Stimulated activated memory B cell treated with anti-CD40 and anti-IgM and Interleukin-4, amounts not matched to agents 10 μg/mL and 1 μg/mL and 100 μg/mL, for 72 hours (primary cell): ENCODE measurements at places on chromosomes 7 and 10.

DNA sequence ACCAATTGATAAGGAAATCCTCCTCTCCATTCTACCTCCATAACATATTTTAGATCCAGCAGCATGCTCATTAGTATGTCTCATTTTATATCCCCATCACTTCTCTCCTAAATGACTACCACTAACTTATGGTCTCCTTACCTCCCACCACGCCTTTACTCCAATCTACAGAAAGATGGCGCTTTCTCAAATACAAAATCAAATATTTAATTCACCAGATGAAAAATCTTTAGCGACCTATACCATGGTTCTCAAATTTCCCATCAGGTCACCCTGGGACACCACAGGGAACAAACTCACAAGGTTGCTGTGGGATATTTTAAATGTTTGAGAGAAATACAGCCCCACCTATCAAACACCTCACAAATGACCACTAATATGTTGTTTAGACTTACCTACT lies 27.0 kb upstream of the EBLN1 start:
- no peak overlapping the region for H3K27ac ChIP-seq
- H3K36me3 ChIP-seq = no peaks in the 10 kb centered on the region
- H3K27me3 ChIP-seq = no peaks in the 10 kb centered on the region
- no peak overlapping the region for H3K4me3 ChIP-seq

DNA sequence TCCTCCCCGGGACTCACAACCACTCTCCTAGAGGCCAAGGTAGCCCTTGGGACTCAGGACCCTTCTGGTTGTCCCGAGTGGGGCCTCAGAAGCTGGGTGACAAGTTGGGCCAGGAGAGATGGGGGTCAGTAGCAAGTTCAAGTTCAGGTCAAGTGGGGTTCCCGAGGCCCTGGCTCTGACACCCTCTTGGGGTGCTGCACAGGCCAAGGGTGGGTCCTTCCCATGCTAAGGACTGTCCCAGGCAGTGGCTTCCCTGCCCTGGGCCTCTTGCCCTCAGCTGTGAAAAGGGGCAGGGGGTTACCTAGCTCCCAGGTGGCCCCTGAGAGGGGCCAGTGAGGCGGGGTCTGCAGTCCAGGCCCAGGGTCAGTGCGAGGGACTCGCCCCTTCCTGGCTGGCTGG lies 115.4 kb upstream of the TNRC18 start:
- H3K27me3 ChIP-seq = no peaks in the 10 kb centered on the region
- no peaks in the 10 kb centered on the region for H3K36me3 ChIP-seq
- H3K27ac ChIP-seq = peak overlapping the region; percentile 96
- no peak for ATAC-seq
- peaks cover 55% of the 10 kb centered on the region for H3K4me1 ChIP-seq

DNA sequence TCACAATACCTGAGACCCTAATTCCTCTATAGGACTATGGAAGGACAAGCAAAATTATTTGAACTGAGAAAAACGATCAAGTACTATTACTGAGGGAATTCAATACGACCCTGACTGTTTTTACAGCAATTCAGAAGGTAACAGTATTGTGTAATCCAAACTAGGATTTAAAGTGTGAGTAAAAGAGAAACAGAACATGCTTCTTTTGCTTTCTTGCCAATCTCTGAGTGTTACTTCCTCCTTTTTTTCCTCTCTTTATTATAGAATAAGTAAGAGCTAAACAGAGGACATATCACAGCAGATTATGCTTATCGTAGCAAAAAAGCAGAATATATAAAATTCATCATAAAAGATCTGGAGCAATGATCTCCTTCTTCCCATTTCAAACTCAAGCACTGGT lies 292.1 kb downstream of the THSD7A start:
- H3K27ac ChIP-seq = no peak overlapping the region
- no peaks in the 10 kb centered on the region for H3K36me3 ChIP-seq
- no peak for ATAC-seq
- H3K27me3 ChIP-seq = no peaks in the 10 kb centered on the region
- no peaks in the 10 kb centered on the region for H3K4me1 ChIP-seq
- H3K4me3 ChIP-seq = no peak overlapping the region

DNA sequence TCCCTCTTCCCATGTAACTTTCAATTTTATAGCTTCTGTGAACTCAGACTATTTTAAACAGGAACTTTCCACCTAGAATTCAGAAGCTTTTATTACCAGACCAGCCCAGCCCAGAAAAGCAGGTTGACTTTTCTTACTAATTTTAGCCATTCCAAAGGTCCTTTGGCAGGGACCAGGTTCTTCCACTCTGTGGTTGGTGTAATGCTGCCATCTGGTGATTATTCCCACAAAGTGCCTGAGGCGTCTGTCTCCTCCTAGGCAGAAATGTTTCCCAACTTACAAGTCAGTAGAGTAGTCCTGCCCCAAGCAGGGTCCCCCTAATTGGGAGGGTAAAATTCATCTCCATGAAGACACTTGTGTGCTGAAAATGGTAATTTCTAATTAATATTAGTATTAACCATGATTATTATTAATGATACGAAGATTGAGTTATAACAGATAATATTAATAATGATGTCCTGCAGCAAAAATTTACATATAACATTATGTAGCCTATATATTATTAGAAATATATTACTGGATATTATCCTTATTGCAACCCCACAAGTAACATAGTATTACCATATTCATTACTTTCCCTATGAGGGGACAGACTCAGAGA lies 53.0 kb upstream of the PPP1R17 start:
- no peak overlapping the region for H3K4me3 ChIP-seq
- no peaks in the 10 kb centered on the region for H3K36me3 ChIP-seq
- ATAC-seq = no peak

DNA sequence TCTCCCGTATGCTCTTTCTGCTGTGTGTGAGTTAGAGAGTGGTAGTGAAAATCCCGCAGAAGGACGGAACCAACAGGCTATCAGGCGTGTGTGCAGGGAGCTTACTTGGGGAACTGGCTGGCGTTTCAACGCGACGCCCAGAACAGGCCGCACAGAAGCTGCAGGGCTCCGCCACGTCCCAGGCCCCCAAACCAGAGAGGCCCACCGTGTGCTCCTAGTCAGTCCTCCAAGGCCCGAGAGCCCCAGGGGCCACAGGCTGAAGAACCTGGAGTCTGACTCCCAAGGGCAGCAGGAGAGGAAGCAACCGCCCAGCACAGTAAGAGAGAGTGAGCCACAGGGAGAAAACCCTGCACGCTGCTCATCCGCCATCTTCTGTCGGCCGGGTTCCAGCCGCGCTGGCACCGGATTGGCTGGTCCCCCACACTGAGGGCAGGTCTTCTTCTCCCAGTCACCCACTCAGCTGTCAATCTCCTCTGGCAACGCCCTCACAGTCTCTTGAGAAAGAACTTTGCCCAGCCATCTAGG lies 730.6 kb upstream of the VSTM2A start:
- H3K27me3 ChIP-seq = no peaks in the 10 kb centered on the region
- no peak for ATAC-seq
- H3K27ac ChIP-seq = no peak overlapping the region
- no peak overlapping the region for H3K4me3 ChIP-seq
- no peaks in the 10 kb centered on the region for H3K4me1 ChIP-seq

DNA sequence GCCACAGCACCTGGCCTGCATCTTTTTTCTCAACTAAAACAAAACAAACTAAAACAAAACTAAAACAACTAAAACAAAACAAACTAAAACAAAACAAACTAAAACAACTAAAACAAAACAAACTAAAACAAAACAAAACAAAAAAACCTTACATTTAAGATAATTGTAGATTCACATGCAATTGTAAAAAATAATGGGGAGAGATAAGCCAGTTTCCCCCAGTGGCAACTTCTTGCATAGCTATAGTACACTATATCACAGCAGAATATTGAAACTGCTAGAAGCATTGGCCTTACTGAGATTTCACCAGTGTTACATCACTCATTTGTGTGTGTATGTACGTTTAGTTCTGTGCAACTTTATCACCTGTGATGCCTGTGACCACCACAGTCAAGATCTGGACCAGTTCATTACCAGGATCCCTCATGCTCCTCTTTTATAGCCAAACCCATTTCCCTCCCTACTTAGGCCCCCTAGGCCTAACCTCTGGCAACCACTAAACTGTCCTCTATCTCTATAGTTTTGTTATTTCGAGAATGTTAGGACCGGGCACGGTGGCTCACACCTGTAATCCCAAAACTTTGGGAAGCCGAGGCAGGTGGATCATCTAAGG lies 9.3 kb downstream of the FXYD4 start:
- no peaks in the 10 kb centered on the region for H3K27me3 ChIP-seq
- no peak for ATAC-seq
- H3K4me1 ChIP-seq = no peaks in the 10 kb centered on the region
- no peak overlapping the region for H3K4me3 ChIP-seq
- H3K27ac ChIP-seq = no peak overlapping the region

DNA sequence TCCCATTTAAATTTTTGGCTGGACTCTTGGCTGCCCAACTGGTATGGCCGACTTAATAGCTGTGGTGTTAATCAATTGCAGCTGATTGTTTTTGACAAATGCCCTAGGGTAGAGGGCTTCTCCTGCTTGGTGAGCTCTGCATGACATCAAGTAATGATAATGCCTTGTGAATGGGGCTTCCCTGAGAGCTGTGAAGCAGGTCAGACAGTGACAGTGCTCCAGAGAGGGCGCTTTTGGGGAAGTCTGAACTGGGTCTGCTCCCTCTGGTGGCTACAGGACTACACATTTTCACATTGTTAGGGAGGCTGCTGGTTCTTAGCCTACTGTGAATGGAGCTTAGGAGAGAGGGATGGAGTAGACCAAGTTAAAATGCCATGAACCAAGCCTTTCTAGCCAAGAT lies 98.8 kb downstream of the SDK1 start:
- no peak overlapping the region for H3K4me3 ChIP-seq
- no peaks in the 10 kb centered on the region for H3K36me3 ChIP-seq
- no peak for ATAC-seq
- peaks cover 70% of the 10 kb centered on the region for H3K27me3 ChIP-seq
- no peaks in the 10 kb centered on the region for H3K4me1 ChIP-seq

DNA sequence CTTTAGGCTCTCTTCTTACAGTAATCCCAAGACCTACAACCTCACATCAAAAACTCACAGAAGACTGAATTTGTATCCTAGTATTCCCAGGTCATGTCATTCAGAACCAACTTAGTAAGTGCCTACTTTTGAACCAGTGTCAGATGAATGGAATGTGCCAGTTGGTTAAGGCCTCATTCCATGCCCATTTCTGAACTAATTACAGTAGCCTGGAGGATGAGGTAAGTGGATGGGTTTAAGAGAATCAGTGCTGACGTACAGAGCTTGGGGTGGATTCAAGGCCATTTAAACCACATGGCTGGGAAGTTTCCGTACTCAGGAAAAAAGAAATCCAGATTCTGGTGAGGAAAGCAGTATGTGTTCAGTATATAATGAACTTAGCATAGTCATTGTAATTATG lies 21.9 kb upstream of the FOXP2 start:
- H3K27ac ChIP-seq = no peak overlapping the region
- no peaks in the 10 kb centered on the region for H3K36me3 ChIP-seq
- no peak for ATAC-seq
- H3K4me3 ChIP-seq = no peak overlapping the region
- no peaks in the 10 kb centered on the region for H3K27me3 ChIP-seq

GRCh38 chr10:34780818-34781380 lies 34.2 kb downstream of the PARD3 start:
- H3K36me3 ChIP-seq = no peaks in the 10 kb centered on the region
- ATAC-seq = peak; percentile 16
- peaks cover 27% of the 10 kb centered on the region for H3K27me3 ChIP-seq
- H3K27ac ChIP-seq = no peak overlapping the region
- H3K4me3 ChIP-seq = no peak overlapping the region

- peaks cover 13% of the 10 kb centered on the region for H3K27me3 ChIP-seq
- H3K27ac ChIP-seq = no peak overlapping the region
- peak; percentile 3 for ATAC-seq
Measured at GRCh38 chr10:46294641-46295220, 7.9 kb downstream of the ANTXRL start.

DNA sequence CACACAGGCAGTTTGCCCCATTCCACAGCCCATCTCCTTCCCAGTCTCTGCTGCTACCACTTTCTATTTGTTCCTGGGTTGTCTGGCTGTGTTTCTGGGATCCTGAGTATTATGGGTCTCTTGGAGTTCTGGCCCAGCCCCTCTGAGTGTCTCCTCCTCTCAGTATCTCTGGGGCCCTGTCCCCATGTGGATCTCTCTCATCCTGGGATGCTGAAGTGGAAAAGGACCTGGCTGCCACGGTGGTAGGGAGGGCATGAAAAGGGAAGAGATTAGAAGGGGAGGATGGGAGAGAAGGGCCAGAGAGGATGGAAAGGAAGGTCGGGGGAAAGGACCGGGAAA lies 54.5 kb upstream of the LBX1 start:
- no peak overlapping the region for H3K27ac ChIP-seq
- no peak for ATAC-seq
- peaks cover 71% of the 10 kb centered on the region for H3K27me3 ChIP-seq
- H3K4me1 ChIP-seq = peaks cover 23% of the 10 kb centered on the region

GRCh38 chr10:48774416-48775205 lies 89.9 kb downstream of the WDFY4 start:
- no peaks in the 10 kb centered on the region for H3K27me3 ChIP-seq
- peaks cover 31% of the 10 kb centered on the region for H3K4me1 ChIP-seq
- no peak overlapping the region for H3K4me3 ChIP-seq
- H3K27ac ChIP-seq = peak overlapping the region; percentile 73

- H3K4me1 ChIP-seq = peaks cover 18% of the 10 kb centered on the region
- no peak overlapping the region for H3K4me3 ChIP-seq
- H3K36me3 ChIP-seq = no peaks in the 10 kb centered on the region
- H3K27ac ChIP-seq = no peak overlapping the region
- no peak for ATAC-seq
Measured at GRCh38 chr7:87624628-87625027, 3.6 kb upstream of the RUNDC3B start.

- H3K27me3 ChIP-seq = peaks cover 9% of the 10 kb centered on the region
- H3K4me1 ChIP-seq = no peaks in the 10 kb centered on the region
- no peak for ATAC-seq
- H3K36me3 ChIP-seq = no peaks in the 10 kb centered on the region
- no peak overlapping the region for H3K4me3 ChIP-seq
- H3K27ac ChIP-seq = no peak overlapping the region
Measured at GRCh38 chr10:4315551-4315950, 510.5 kb upstream of the AKR1E2 start.
